ENCODE measurements at places on chromosomes 1 and 21.

DNA sequence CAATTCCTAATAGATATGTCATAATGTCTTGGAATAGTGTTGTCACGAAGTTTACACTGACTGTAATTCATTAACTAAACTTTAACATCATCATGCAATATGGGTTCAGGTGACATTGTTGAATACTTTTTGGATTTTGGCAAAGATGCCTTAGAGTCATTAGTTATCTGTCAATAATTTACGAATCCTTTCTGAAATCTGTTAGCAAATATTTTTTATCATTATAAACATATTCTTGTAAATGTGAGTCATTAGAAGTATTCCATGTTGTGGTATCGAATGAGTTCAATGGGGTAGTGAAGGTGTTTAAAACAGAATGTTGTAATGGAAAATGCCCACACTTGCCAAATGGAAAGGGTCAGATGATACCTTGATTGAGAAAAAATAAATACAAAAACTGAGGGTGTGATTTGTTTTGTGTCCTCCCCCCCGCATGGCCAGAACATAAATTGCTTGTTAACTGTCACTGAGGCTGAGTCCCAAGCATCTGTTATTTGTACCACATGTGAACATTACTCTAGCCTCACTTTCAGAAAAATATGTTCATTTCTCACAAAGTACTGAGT, 5.2 kb upstream of the NR5A2 start:
- DNase-seq = no peak

- no peak for DNase-seq
These were observed 11.8 kb downstream of the TPM3 start for GRCh38 chr1:154179946-154180687.

DNA sequence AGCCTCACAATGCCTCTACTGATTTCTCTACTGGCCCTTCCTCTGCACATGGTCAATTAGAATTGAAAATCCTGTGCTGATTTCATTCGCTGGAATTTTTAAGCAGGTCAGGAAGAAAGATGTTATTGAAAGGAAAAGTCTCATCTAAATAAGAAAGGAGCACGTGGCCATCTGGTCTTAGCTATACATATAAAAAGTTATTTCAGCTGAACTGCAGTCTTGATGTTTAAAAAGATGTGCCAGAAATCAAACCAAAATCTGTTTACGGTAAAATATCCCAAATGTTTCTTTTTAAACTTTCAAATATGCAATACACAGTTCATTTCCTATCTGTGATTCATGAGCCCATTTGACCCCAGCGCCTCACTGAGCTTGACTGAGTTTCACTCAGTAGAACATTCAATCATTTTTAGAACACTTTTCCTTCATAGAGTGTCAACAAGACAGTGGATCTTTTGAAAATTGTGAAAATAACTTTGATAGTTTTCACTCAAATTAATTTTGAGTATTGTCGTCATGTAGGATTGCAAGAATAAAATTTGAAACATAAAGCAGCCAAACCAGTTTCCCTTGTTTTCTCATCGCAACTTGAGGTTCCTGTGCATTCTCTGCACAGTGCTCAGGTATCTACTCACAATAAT, 293.6 kb downstream of the PTPRC start:
- no peak for DNase-seq

- no peak for DNase-seq
These were observed 547 bp upstream of the CHIA start for GRCh38 chr1:111290104-111290503.

DNA sequence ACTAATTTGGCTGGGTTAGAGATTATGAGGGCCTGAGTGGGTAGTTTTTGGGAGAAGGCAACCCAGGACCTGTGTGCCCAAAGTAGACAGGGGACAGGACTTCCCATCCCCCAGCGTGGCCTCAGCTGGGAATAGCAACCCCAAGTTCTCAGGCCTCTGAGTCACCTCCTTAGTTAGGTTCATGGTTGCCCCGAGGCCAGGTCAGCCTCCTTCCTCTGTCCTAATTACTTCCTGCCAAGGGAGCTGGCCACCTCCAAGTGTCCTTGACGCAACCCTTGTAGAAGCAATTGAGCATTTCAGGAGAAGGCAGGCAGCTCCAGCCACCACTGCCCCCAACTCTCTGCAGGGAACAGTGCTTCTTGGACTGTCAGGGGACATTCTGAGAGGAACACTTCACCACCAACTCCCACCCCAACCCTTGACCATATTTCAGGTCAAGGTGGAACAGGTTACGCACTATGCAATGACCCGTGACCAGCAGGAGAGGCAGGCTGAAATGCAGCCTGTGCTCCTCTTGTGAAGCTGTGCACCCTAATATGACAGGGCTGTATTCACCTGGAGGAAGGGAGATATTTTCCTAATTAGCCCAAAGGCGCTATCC, 5.1 kb upstream of the NT5C1A start:
- DNase-seq = no peak

- DNase-seq = no peak
These were observed 43.2 kb upstream of the ARHGAP29 start for GRCh38 chr1:94280541-94280940.

GRCh38 chr1:205967554-205968335, 24.5 kb upstream of the SLC26A9 start:
- no peak for DNase-seq

GRCh38 chr1:34060901-34061415, 104.1 kb downstream of the CSMD2 start:
- DNase-seq = no peak

DNA sequence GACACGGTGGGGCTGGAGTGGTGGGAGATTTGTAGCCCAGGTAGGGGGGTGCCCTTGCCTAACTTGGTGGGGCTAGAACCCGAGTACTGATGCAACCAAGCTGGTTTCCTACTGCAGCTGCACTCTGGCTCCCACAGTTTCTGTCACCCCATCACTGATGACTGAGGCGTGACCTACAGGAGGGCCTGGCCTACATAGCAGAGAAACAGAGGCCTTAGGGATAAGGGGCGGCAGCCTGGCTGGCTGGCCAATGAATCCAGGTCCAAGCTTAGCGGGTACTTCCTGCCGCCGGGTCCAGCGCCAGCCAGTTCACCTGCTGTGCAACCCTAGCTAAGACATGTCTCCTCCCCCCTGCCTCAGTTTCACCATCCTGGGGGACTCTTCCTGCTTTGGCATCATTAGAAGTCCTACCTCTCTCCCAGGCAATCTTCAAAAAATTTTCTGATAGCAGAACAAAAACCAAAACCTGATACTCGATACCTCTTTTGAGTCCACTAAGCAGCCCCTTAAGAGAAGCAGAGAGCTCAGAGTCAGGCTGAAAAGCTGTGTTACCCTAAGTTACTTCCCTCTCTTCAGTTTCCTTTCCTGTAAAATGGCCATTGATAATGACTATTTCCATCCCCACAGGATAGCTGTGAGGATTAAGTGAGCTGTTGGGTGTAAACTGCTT, 27.3 kb upstream of the RNF19B start:
- DNase-seq = no peak

- DNase-seq = no peak
These were observed 54.7 kb downstream of the COQ8A start for GRCh38 chr1:226994586-226995364.

- DNase-seq = no peak
These were observed 616.9 kb downstream of the AJAP1 start for GRCh38 chr1:5271264-5271663.

DNA sequence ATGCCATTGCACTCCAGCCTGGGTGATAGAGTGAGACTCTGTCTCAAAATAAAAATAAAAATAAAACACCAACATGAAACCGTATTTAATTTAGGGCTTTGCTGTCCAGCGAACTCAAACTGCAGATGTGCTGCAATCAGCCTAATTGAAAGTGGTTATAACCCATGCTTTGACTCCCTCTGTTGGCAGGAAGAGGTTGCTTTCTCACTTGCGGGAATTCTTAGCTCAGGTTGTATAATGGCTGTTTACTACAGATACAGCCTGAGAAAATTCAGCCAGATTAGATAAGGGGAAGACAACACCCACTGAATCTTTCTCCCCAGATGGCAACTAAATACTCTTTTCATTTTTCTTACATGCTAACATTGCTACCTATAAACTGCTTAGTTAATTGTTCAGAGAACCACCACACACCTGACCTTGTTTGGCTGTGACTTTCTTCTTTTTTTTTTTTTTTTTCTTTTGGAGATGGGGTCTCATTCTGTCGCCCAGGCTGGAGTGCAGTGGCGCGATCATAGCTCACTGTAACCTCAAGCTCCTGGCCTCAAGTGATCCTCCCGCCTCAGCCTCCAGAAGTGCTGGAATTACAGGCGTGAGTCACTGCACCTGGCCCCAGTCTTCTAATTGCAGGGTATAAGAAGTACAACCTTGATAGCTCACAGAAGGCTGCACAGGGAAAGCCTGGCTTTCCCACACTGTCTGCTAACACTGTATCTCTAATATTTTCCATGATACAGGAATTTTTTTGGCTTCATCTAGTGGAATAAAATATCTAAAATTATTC, 34.6 kb downstream of the DNTTIP2 start:
- DNase-seq = no peak

DNA sequence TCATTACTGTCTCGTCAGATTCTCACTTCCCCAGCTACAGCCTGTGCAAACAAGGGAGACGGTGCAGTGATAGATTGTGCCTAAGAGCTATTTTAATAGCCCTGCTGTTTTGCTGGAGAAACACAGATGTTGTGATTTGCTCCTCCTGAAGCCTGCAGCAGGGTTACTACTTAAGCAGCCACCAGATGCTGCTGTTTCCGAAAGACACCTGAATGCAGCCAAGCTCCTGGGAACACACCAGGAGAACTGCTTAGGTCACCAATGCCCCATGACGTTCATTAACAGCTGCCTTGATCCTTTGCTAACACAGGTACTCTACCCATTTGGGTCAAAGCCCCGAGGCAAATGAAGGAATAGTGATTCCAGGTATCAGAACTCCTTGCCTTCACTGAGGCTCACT, 411.8 kb upstream of the DAB1 start:
- no peak for DNase-seq

- DNase-seq = no peak
These were observed 188.2 kb downstream of the AMY1C start for GRCh38 chr1:103937763-103938357.

DNA sequence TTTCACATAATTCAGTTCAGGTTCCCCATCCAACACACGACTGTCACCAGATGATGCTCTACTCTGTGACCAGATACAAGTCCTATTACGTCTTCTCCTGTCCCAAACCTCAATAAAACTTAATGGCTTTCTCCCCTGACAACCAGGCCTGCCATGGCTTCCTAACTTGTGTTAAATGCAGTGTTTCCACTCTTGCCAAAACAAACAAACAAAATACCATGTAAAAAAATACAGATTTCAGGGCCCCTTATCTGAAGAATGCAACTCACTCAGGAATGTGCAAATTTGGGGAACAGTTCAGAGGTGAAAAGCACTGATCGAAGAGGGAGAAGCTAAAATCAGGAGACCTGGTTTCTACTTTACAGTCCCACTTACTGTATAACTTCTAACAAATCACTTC, 863 bp upstream of the NUF2 start:
- DNase-seq = no peak

DNA sequence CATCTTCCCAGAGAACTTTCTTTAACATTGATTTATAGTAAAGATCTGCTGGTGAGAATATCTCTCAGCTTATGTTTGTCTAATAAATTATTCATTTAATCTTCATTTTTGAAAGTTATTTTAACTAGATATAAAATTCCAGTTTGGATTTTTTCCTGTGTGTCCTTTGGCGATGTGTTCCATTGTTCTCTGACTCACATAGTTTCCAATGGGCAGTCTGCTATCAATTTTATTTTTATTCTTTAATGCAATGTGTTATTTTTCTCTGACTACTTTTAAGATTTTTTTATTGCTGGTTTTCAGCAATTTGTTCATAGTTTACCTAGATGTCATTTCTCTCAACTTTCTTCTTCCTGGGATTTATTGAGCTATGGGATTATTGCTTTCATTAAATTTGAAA, 325.2 kb upstream of the POGK start:
- DNase-seq = no peak

GRCh38 chr1:40799351-40799867, 15.8 kb downstream of the KCNQ4 start:
- no peak for DNase-seq

DNA sequence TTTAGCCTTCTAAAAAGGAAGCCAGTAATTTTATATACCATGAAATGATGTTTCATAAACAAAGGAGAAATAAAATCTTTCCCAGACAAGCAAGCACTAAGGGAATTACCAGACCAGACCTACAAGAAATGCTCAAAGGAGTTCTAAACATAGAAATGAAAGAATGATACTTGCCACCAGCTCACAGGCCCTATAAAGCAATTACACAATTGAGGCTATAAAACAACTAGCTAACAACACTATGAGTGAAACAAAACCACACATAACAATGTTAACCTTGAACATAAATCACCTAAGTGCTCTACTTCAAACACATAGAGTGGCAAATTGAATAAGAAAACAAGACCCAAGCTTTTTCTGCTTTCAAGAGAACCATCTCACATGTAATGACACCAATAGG, 123.8 kb downstream of the BARHL2 start:
- no peak for DNase-seq

DNA sequence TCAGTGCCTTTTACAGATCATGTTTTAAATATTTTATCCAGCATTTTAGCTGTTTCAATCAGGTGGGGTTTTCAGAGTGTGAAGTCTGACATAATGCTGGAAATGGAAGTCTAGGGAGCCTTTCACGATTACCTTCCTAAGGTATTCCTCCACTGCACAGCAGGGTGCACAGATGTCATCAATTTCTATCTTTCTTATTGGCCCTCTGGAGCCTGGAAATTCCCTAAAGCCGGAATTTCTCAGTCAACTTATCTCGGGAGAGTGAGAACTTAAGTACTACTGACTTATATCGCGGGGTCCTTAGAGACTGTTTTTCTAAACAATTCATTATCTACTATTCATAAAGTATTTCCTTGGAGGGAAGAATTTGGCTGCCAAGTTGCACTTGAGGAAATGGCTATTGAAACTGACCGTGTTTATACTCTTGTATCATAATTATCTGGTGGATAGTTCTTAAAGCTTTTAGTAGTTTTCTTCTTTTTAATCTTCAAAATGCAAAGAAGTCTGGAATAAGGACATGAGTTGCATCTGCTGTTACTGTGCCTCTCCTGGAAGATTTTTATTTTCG, 311.8 kb upstream of the B3GALT2 start:
- DNase-seq = no peak

- DNase-seq = no peak
These were observed 137.3 kb upstream of the FAM78B start for GRCh38 chr1:166304131-166304530.

- no peak for DNase-seq
These were observed 4.9 kb upstream of the NPL start for GRCh38 chr1:182784556-182785171.

All from cardiac septum (tissue), 1 donor.